ENCODE measurements at places on chromosomes 1 and 21.

GRCh38 chr21:41365377-41366107, 3.7 kb downstream of the MX2 start:
- DNase-seq: no peak

DNA sequence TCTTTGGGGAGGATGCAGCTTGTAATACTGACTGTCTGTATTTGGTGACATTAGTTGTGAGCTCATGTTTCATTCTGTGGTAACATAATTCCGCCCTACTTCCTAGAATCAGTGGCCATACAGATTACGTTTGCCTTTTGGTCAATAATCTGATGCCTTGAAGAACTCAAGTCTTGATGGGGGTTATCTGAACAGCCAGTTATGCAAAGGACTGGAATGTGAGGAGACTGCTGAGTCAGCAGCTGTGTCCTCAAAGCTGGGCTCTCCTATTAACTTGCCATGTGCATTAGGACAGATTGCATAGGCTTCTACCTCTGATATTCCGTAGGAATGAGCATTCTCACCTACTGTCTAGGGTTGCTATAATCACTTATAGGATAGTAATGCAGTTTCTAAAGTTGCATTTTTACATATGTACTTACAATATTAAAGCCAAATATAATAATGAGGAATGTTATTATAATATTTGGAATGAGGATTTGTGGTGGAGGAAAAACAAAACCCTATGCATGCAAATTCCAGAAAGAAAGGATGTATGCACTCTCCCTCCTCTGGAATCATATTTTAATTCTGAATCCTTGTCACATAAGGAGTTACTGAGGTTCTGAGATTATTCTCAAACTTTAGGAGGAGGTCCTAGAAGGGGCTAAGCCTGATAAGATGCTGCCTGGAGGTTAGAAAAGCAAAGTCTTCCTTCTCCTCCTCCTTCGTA, 116.0 kb downstream of the NOS1AP start:
- DNase-seq: no peak

GRCh38 chr1:170804419-170804818, 130.9 kb upstream of the MROH9 start:
- DNase-seq: no peak

DNA sequence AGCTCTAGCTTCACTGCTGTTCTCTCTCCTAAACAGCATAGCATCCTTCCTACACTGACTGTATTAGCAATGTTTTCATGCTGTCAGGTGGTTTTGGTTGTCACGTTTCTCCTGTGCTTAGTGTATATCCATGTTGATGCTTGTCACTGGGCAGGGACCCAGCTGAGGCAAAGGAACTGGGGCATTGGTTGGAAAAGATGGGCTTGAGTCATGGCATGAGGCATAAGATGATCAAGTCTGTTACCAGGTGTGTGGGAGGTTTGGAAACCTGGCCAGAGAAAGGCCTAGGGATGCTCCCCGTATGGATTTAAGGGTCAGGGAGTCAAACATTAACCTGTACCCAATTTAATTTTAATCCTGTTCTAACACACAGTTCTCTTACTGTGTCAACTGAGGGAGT, 69.6 kb downstream of the OSBPL9 start:
- no peak for DNase-seq

DNA sequence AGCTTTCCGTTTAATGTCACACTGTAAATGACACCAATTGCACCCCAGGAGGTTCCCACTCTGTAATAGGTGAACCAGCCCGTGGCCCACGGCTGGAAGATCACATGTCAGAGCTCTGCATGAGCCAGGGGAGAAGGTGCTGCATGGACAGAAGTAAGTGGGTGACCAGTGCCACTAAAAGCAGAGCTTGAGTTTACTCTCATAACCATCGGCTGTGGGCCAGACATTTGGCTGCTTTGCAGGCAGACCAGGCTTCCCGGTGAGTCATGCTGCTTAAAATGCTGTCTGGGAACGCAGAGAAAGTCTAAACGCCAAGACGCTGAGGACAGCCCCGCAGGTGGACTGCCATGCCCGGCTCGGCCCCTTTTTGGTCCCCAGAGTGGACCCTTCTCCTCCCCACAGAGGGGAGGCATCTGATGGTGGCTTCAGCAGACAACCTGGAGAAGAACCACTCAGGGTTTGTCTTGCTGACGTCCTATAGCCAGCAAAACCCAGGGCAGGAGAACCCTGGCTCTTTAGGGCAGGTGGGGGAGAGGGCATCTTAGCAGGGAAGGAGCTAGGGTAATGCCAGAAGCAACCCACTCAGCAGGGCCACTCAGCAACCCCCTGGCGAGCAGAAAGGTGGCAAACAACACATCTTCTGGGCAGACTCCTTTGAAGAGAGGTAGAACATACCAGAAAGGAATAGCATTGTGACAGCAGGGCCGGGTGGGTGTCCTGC, 7.3 kb downstream of the KIAA2013 start:
- no peak for DNase-seq

DNA sequence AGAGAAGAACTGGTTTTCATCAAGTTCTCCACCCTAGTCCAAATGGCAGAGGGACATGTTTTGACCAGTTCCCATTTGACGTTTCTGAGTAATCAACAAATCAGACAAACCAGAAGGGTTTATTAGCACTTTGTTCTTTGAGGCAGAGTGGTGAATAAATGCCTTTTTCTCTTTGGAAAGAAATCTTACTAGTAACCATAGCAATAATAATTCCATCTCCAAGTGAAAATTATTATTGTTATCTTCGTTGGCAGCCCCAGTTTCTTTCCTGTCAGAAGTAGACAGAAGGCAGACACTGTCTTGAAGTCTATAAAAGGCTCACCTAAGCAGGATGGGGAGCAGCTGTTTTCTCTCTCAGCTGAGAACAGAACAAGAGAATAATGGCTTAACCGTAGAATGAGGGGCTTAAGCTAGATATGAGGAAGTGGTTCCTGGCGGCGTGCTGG, 391.6 kb downstream of the PBX1 start:
- no peak for DNase-seq

DNA sequence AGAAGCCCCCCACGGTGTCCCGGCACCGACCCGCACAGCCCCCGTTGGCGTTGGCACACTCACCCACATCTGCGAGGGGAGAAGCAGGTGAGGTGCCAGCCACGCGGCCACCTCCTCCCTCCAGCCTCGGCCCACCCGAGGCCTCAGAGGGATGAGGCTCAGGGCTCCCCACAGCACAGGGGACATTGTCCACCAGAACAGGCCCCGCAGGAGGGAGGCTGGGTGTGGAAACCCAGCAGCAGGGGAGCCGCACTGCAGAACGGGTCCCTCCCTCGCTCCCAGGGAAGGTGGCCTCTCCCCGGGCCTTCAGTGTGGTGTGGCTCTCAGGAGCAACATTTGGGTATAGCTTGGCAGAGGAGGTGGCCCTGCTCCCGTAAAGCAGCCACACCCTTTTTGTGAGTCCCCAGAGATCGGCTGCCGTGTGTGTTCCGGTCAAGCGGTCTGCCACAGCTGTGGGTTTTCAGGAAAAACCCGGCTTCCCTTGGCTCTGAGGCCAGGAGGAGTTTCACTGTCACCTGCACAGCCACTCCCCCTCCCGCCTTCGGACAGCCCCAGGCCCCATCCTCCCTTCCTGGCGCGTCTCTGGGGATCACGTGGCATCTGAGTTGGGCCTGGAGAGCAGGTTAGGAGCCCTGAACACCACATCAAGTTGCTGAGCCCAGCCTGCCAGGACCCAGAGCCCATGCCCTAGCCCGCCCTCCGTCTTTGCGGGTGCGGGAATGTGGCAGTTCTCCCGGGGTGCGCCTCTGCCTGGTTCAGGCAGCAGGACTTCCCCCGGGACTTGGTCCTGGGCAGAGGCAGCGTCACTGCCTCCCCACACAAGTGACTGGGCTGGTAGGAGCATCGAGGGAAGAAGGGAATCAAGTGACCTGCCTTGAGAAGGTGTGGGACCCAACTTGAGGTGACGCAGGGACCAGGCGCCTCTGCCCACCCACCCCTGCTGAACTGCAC, 64.0 kb downstream of the MEGF6 start:
- DNase-seq: no peak

- DNase-seq: no peak
These were observed 364.8 kb downstream of the RPS6KC1 start for GRCh38 chr1:213415691-213416380.

DNA sequence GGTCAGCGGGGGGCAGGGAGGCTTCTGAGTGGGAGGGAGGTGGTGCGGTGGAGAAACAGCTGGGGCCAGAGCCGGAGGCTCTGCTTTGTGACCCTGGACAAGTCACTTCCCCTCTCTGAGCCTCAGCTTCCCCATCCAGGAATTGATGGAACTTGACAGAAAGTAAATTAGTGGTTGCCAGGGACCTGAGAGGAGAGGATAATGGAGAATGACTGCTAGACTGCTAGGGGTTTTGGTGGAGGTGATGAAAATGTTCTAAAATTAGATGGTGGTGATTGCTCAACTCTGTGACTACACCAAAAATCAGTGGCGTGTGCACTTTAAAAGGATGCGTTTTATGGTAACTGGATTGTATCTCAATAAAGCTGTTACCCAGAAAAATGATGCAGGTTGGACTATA, 100.9 kb downstream of the ARHGEF10L start:
- DNase-seq: no peak

DNA sequence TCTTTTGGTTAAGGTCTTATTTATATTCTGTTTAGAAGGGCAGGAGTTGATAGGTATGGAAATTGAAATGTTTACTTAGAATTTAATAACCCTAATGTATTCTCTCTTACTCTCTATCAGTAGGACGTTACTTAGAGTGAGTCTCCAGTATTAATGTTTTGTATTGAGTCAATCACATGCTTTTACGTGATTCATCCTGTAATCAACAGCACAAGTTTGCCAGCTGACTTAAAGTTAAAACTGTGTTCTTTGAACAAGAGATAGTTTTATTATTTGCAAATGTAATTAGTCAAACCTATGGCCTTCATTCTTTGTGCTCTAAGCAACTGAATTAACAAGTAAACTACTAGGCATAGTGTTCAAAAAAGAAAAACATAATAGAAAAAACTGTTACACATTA, 57.3 kb downstream of the PKN2 start:
- no peak for DNase-seq

DNA sequence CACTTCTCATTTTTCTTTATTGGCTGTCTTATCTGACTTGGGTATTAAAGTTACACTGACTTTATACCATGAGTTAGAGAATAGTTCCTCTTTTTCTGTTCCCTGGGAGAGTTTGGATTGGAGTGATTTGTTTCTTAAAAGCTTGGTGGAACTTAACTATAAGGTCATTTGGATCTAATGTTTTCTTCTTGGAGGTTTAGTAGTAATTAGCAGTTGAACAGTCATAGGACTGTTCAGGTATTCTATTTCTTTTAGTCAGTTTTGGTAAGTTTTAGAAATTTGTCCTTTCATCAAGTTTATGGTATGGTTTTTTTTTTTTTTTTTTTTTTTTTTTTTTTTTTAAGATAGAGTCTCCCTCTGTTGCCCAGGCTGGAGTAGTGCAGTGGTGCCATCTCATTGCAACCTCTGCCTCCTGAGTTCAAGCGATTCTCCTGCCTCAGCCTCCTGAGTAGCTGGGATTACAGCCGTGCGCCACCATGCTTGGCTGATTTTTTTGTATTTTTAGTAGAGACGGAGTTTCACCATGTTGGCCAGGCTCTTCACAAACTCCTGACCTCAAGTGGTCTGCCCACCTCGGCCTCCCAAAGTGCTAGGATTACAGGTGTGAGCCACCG, 6.3 kb downstream of the TTC3 start:
- no peak for DNase-seq

DNA sequence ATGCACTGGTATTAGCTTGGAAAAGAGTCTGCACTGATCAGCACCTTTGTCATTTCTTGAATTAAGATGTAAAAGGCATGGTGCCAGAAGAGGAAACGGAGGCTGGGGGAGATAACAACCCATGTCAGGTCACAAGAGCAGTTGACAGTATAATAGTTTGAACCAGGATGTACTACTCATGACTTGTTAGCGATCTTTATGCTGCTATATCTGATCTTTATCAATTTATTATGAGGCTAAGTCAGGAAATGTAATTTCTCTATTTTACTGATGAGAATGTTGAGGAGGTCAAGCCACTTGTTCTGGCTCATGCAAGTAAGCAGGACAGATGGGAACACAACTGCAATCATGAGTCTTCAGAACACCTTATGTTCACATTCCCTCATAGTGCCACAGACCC, 41.4 kb downstream of the RGS5 start:
- no peak for DNase-seq

- no peak for DNase-seq
These were observed 54.6 kb upstream of the POU2F1 start for GRCh38 chr1:167165948-167166689.

- DNase-seq: no peak
These were observed 151.7 kb upstream of the ZNF648 start for GRCh38 chr1:182213163-182213562.

DNA sequence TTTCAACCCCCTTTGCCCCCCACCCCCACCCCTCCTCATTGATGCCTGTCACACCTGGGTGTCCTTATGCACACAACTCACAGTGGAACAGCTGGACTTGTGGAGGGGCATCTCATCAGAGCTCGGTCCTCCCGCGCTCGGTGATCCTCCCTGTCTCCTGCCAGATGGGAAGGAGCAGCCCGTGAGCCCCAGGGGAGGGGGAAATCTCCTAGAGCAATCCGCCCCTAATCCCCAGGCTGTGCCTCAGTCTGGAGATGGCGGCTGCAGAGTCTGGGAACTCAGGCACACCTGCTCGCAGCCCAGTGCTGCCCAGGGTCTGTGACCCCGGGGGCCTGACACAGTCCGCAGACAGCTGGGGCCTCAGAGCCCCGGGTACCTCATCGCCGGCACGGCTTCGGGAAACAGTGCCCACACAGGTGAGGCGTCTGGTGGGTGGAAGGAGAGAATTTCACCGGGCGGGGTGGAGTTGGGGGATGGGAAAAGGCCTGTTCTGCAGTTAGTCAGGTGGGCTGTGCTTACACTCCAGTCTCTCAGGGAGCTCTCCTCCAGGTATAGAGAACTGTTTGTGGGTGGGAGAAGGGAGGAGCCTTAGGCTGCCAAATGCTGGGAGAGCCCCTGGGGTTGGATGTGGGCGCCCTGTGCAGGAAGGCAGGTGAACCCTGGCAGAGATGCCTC, 29.3 kb downstream of the TMCC2 start:
- DNase-seq: no peak

DNA sequence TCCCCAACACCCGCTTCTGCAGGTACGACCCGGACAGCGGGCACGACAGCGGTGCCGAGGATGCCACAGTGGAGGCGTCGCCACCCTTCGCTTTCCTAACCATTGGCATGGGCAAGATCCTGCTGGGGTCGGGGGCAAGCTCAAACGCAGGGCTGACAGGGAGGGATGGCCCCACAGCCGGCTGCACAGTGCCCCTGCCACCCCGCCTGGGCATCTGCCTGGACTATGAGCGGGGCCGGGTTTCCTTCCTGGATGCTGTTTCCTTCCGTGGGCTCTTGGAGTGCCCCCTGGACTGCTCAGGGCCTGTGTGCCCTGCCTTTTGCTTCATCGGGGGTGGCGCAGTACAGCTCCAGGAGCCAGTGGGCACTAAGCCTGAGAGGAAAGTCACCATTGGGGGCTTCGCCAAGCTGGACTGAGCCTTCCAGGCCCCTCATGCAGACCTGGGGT, 10.1 kb downstream of the TRIM46 start:
- DNase-seq: no peak

- no peak for DNase-seq
These were observed 69.7 kb upstream of the RGL1 start for GRCh38 chr1:183735069-183735860.

DNA sequence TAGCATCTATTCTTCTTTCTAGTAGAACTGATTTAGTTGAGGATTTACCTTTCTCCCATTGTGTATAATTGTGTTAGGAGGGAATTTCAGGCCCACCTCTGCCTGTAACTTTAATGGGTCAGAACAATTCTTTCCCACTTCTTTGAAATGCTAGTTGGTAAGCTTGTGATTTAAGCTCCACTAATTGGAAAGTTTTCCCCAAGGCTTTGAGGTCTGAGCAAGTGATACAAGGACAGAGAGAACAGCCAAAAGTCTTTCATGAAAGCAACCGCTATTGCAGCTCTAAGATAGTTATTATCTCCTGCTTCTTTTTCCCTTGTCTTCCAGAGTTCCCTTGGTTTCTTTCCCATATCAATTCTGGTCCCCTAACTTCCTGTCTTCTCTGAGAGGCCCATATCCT, 38.7 kb upstream of the PDC start:
- no peak for DNase-seq
